ENCODE measurements at places on chromosomes 7 and 10. TPM values are rescaled to one million over a fixed set of nuclear protein-coding genes. Genes with fewer than 3 reads are reported as not detected.
A peak's percentile ranks its signal among the peaks of the same experiment; 100 is the strongest.

Gene PDE1C
- total RNA-seq = not detected

Gene GIMAP6
- 39.7 TPM for total RNA-seq

GRCh38 chr10:79260811-79261740 lies 86.2 kb upstream of the PPIF start:
- H3K27ac ChIP-seq = no peak overlapping the region
- no peak overlapping the region for H3K4me3 ChIP-seq
- peaks cover 4% of the 10 kb centered on the region for H3K36me3 ChIP-seq
- DNase-seq = no peak

DNA sequence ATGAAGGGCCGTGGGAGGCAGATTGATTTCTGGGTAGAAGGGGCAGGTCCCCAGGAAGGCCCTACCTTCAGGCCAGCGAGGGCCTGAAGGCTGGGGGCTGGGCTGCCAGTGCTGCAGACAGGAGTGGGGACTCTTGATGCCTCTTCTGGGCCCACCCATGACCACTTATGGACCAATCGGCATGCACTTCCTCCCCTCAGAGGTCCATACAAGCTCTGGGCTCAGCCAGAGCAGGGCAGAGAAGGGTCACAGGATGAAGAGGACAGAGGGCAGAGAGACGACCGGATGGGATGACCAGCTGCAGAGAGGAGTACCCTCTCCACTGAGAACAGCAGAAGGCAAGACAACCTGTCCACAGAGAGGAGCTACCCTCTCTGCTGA lies 120.1 kb downstream of the DYNC2I1 start:
- H3K4me1 ChIP-seq = peaks cover 20% of the 10 kb centered on the region
- no peaks in the 10 kb centered on the region for H3K27me3 ChIP-seq
- DNase-seq = no peak
- peak overlapping the region; percentile 80 for H3K27ac ChIP-seq
- no peaks in the 10 kb centered on the region for H3K36me3 ChIP-seq
